Transverse colon (tissue), 4 donors: ENCODE measurements at places on chromosomes 2 and 18. TPM values are rescaled to one million over a fixed set of nuclear protein-coding genes. Genes with fewer than 3 reads are reported as not detected.

The EVA1A gene
- total RNA-seq, result not detected

The SETBP1 gene
- total RNA-seq, result 33.6 TPM

The CAPN14 gene
- total RNA-seq, result not detected

The EFEMP1 gene
- total RNA-seq, result 34.8 TPM

The AMER3 gene
- total RNA-seq, result not detected

GRCh38 chr2:187302116-187302515 lies 145.9 kb downstream of the CALCRL start:
- no peak for DNase-seq

- no peak for DNase-seq
Observed at GRCh38 chr2:204133476-204133875, 196.9 kb downstream of the ICOS start.

GRCh38 chr2:38013158-38013752 lies 62.7 kb downstream of the CYP1B1 start:
- DNase-seq, result no peak

DNA sequence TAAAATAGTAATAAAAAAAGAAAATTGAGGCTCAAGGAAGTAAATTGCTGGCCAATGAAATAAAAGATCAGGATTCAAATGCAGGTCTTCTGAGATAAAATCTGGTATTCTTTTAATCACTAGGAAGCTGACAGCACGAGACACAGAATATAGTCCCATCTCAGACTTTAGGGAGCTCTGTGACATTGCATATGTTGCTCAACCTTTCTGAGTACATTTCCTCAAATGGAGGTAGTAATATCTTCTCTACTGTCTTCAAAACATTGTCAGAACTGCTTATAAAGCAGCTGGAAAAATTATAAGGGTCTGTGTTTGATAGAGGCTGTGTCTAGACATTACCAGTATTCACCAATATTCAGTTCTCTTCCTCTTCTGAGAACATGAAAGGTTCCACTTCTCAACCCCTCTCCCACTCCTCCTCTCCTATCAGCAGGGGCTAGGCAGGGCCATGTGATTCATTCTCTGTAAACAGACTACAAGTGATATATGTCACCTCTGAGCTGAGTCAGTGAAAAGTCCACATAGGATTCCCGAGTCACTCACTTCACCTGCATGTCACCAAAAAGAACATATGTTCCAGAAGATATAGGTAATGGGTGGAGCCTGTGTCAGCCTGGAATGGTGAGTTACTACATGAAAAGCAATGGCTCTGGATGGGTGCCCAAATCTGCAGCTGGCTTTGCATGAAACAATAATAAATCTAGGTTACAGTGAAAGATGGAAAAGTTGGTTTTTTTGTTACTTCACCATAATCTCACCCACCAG lies 7.1 kb downstream of the KCNE4 start:
- peak; percentile 43 for DNase-seq

DNA sequence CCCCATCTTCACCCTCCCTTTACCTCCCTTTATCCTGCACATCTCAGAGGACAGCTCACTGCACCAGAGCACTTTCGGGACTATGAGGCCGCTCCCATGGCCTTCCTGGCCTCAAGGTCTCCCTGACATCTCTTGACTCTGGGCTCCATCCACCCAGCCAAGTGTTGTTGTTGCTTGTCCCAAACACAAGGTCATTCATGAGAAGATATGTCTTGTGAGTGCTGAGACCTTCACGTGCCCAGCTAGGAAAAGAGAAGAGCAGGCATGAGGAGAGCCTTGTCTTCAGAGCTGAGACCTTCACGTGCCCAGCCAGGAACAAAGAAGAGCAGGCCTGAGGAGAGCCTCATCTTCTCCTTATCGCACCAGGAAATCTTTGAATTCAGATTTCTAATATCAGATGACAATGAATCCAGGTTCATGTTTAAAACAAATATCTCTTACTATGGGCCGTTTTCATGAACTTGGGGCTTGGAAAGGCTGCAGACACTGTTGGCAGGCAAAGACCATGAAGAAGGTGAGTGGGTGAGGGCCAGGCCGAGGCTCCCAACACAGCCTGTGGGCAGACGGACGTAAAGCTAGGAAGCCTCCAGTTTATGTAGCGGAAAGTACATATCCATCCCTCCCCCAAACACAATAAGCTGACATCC lies 256.1 kb downstream of the NDUFA10 start:
- DNase-seq, result no peak

GRCh38 chr18:52408800-52409302 lies 68.9 kb downstream of the DCC start:
- no peak for DNase-seq

- DNase-seq, result no peak
Observed at GRCh38 chr2:71603851-71604725, 150.7 kb downstream of the DYSF start.

- DNase-seq, result no peak
Observed at GRCh38 chr2:212050871-212051270, 487.7 kb downstream of the ERBB4 start.

GRCh38 chr18:2686349-2686968 lies 30.9 kb downstream of the SMCHD1 start:
- DNase-seq, result no peak

- peak; percentile 29 for DNase-seq
Observed at GRCh38 chr18:57581301-57581934, 5.1 kb downstream of the FECH start.

DNA sequence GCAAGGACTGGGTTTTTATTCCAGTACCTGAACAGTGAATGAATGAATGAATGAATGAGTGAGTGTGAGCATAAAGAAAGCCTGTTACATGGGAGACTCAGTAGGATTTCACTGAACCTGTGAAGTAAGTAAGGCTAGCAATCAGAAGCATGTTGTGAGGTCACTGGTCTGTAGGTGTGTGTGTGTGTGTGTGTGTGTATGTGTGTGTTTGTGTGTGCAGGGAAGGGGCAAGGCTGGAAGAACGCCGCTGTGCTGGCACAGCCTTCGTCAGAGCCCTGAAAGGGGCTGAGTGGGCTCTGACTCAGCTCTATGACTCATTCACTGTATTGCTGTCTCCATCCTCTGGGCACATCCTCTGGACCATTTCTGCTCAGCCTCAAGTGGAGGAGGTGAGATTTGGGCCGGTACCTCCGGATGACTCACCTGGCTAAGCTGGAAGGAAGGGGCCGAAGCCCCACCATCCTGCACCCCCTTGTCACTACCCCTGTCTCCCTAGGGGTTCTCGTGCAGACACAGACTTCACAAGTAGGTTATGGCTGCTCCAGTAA lies 51.4 kb upstream of the MRPL33 start:
- DNase-seq, result no peak

- peak; percentile 27 for DNase-seq
Observed at GRCh38 chr2:71277536-71278103, 50.7 kb upstream of the PAIP2B start.
